A549 treated with ZK216348 at 1 μM for 4 hours (cell line): ENCODE measurements at places on chromosomes 1 and 21. TPM values are rescaled to one million over a fixed set of nuclear protein-coding genes. Genes with fewer than 3 reads are reported as not detected.

PGLYRP4 gene
- total RNA-seq = not detected in 5 replicates

THEMIS2 gene
- total RNA-seq = 0.53 to 1.1 TPM (median 0.74 TPM) in 5 replicates

IL20 gene
- not detected in 5 replicates for total RNA-seq

FCRL2 gene
- not detected in 5 replicates for total RNA-seq

CDCA8 gene
- 44.6 to 52.4 TPM (median 46.6 TPM) in 5 replicates for total RNA-seq

GJA9 gene
- not detected in 5 replicates for total RNA-seq

RPF1 gene
- total RNA-seq = 28.1 to 40.2 TPM (median 29.5 TPM) in 5 replicates

MMEL1 gene
- total RNA-seq = not detected in 5 replicates

PLA2G4A gene
- 8.3 to 11.9 TPM (median 10.3 TPM) in 5 replicates for total RNA-seq

SRM gene
- 102 to 210 TPM (median 208 TPM) in 5 replicates for total RNA-seq

TSPAN1 gene
- total RNA-seq = 1.9 to 3.6 TPM (median 2.3 TPM) in 5 replicates

TRAF3IP3 gene
- total RNA-seq = not detected in 5 replicates

NRIP1 gene
- 7.4 to 18.0 TPM (median 16.6 TPM) in 5 replicates for total RNA-seq

HAPLN2 gene
- 0.11 to 0.43 TPM (median 0.20 TPM) in 3 of 5 replicates, not detected in the others for total RNA-seq

PDZK1 gene
- 0.39 to 1.7 TPM (median 0.98 TPM) in 5 replicates for total RNA-seq

CYP4A22 gene
- not detected in 5 replicates for total RNA-seq

NCMAP gene
- 0.06 to 0.18 TPM (median 0.13 TPM) in 4 of 5 replicates, not detected in the other for total RNA-seq

TLR5 gene
- 0.09 to 0.49 TPM (median 0.18 TPM) in 4 of 5 replicates, not detected in the other for total RNA-seq

APH1A gene
- total RNA-seq = 105 to 151 TPM (median 138 TPM) in 5 replicates

OLIG2 gene
- not detected in 5 replicates for total RNA-seq

BTF3L4 gene
- 25.5 to 59.9 TPM (median 29.7 TPM) in 5 replicates for total RNA-seq

TMEM167B gene
- total RNA-seq = 7.4 to 11.3 TPM (median 8.3 TPM) in 5 replicates

AGL gene
- total RNA-seq = 2.0 to 4.3 TPM (median 3.4 TPM) in 5 replicates

PTGFR gene
- total RNA-seq = not detected in 5 replicates

CCNL2 gene
- total RNA-seq = 38.3 to 62.7 TPM (median 53.1 TPM) in 5 replicates

GRHL3 gene
- total RNA-seq = 0.52 to 1.3 TPM (median 0.70 TPM) in 5 replicates

TTC34 gene
- total RNA-seq = 0.02 to 0.07 TPM (median 0.05 TPM) in 4 of 5 replicates, not detected in the other

IRF6 gene
- total RNA-seq = 0.05 to 0.18 TPM (median 0.17 TPM) in 5 replicates

HLX gene
- 3.9 to 6.2 TPM (median 5.3 TPM) in 5 replicates for total RNA-seq

FNDC10 gene
- total RNA-seq = 3.9 to 9.9 TPM (median 8.5 TPM) in 5 replicates

NUDT17 gene
- total RNA-seq = 5.2 to 7.7 TPM (median 6.4 TPM) in 5 replicates

WNT2B gene
- 0.08 to 0.29 TPM (median 0.22 TPM) in 5 replicates for total RNA-seq

COL8A2 gene
- total RNA-seq = 0.06 to 0.15 TPM (median 0.08 TPM) in 4 of 5 replicates, not detected in the other

OR10Z1 gene
- total RNA-seq = not detected in 5 replicates
